ENCODE measurements at places on chromosomes 13 and 19.

DNA sequence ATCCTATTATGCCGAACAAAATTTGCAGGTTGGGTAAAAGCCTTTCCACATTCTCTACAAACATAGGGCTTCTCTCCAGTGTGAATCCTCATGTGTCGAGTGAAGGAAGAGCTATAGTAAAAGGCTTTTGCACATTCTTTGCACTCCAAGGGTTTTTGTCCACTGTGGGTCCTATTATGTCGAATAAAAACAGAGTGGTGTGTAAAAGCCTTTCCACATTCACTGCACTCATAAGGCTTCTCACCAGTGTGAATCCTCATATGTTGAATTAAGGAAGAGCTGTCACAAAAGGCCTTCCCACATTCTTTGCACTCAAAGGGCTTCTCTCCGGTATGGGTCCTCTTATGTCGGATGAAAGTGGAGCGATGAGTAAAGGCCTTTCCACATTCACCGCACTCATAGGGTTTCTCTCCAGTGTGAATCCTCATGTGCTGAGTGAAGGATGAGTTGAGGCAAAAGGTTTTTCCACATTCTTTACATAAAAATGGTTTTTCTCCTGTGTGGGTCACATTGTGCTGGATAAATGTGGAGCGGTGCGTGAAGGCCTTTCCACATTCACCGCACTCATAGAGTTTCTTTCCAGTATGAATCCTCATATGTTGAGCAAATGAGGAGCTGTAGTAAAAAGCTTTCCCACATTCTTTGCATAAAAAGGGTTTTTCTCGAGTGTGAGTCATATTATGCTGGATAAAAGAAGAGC lies 13.6 kb downstream of the ZNF599 start:
- no peak for DNase-seq

GRCh38 chr13:27455331-27455855 lies 5.0 kb upstream of the MTIF3 start:
- DNase-seq = peak; percentile 21

GRCh38 chr13:75555836-75556235 lies 6.2 kb downstream of the UCHL3 start:
- DNase-seq = no peak

DNA sequence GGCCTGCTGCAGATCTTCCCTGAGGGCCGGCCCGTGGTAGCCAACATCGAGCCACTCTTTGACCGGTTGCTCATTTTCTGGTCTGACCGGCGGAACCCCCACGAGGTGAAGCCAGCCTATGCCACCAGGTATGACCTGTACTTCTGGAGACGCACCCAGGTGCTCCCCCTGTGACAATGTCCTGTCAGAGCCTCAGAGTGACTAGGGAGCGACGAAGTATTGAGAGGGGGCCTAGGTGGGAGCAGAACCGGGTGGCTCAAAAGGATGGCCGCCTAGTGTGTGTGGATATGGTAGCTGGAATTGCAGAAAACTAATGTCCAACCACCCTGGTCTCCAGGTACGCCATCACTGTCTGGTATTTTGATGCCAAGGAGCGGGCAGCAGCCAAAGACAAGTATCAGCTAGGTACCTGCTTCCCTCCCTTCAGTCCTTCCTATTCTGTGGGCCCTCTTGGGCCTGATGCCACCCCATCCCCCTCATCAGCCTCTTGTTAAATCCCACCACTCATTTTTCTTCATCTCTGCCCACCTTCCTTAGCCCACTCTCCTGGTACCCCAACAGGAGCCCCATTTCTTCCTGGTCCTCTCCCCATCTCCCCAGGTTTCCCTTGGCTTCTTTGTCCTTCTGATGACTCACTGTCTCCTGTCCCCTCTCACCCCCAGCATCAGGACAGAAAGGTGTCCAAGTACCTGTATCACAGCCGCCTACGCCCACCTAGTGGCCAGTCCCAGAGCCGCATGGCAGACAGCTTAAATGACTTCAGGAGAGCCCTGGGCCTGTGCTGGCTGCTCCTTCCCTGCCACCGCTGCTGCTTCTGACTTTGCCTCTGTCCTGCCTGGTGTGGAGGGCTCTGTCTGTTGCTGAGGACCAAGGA lies 8.4 kb downstream of the EGLN2 start:
- peak; percentile 14 for DNase-seq

- DNase-seq = no peak
Observed at GRCh38 chr13:113729187-113730019, 29.6 kb upstream of the TMEM255B start.

DNA sequence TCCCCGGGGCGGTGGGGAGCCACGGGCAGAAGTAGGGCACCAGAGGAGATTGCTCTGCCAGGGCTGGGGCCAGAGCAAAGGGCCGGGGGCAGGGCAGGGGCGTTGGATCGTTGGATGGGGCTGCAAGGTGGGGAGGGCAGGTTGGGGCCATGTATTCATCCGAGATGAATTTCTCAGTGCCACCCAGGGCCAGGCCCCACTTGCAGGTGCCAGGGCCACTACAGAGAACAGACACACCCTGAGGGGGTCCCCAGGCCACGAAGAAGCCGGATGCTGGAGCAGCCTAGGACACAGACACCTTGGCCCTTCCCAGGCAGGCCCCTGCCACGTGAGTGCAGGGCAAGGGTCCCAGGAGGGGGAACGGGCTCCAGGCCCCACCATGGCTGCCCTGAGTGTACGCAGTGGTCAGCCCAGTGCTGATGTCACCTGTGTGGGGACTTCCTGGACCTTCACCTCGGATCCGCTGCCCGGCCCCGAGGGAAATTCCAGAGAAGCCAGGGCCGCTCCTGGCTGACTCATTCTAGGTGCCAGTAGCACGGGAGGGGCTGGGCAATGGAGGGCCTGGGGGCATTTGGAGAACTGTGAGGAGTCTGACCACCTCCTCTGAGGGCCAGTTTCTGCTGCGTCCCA lies 9.6 kb upstream of the SBNO2 start:
- DNase-seq = no peak

DNA sequence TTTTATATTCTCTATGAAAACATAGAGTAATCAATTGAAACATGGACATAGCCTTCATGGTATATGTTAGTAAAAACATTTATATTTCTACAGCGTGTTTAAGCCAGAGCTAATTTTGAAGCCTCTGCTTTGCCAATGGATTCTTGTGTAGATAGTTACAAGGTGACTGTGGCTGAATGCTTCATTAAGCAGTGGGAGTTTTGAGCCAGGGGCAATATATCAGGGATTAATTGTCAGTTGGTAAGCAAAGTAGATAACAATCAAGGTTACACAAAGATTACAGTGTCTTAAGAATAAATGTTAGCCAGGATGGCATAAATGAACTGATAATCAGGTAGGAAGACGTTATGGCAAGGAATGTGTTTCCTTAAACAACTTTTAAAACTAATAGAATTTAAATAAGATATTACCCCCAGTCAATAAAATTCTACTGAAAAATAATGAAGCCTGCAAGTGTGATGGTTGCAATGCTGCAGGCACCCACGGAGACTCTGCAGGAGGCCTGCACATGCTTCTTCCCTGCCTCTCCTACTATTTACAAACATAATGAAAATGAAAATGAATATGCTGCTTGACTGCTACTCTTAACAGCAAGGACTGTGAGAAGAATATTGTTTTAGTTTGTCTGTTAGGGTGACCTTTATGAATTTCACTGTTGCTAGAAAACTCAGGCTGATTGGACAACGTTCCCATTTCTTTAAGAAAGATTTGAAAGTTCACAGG lies 588.5 kb downstream of the GPC5 start:
- DNase-seq = no peak

DNA sequence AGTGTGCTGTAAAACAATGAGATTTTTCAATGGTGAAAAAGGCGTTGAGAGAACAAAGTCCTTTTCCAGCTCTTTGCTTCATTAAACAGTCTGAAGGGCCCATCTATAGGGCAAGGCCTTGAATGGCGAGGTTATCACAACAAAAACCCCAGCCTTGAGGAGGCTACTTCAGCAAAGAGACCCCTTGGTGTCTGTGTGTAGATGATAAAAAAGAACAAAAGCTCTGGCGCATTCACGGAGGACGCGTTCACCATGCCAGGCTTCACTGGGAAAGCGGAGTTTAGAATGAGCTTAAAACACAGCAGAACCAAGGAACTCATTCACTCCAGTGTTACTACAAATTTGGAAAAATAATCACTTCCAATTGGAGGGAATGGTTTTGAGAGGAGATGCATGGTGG lies 530.0 kb upstream of the ARGLU1 start:
- DNase-seq = no peak

DNA sequence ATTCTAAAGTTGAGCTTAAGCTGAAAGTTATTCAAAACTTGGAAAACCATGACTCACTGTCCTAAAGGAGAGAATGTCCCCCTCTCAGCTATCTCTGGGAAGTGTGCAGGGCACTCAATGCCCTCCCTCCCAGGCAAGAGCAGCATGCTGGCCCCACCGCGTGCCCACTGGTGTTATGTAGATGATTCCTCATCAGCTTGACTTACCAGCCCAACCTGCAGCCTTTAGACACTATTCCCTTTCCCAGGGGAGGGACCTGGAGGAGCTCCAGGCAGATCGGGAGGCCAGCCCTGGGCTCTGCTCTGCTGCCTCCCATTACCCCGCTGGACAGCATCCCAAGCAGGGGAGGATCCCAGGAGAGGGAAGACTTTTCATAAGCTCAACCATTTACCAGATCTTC lies 124.6 kb downstream of the FGF14 start:
- DNase-seq = no peak

DNA sequence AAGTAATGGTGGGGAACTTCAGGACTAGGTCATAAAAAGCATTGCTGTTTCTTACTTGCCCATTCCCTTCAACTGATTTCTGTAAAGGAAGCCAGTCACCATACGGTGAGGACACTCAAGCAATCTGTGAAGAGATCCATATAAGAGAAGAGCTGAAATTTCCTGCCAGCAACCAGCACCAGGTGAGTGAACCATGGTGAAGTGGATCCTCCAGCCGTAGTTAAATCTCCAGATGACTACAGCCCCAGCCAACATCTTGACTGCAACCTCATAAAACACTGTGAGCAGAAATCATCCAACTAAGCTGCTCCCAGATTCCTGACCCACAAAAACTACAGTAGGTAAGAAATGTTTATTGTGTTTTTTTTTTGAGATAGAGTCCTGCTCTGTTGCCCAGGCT lies 3.8 kb upstream of the SLC6A16 start:
- DNase-seq = no peak

GRCh38 chr13:75850916-75851315 lies 214.8 kb downstream of the LMO7 start:
- no peak for DNase-seq

- DNase-seq = no peak
Observed at GRCh38 chr19:5262721-5263120, 77.9 kb downstream of the PTPRS start.

DNA sequence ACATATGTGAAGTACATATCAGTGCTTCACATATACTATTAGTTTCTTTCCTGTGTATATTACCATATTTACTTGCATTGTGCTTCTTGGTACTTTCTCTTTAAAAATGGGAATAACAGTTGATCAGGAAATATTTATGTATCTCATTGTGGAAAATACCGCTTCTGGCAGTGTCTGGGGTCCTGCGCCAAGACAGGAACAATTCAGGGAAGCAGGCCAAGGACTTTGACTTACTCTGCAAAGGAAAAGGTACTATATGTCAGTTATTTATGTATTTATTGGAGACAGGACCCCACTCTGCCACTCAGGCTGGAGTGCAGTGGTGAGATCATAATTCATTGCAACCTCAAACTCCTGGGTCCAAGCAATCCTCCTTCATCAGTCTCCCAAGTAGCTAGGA lies 57.7 kb upstream of the NBEA start:
- no peak for DNase-seq

- no peak for DNase-seq
Observed at GRCh38 chr13:63516124-63516523, 2100.5 kb upstream of the PCDH20 start.

DNA sequence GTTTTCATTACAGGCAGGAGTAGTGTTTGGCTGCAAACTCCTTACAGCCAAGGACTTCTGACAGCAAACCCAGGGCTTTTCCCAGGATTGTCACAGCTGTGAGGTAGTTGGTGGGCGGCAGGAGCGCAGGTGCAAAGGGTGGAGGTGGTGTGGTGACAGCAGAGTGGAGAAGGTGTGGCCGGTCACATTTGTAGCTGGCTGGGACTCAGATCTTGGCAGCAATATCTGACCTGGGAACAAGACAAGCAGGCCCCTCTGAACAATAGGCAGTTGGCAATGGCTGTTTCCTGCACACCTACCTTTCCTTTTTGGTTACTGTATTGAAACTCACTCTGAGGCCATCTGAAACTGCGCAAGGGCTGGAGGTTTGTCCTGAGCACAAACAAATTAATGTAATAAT lies 327.3 kb downstream of the COG6 start:
- DNase-seq = no peak

GRCh38 chr19:21835810-21836444 lies at the start of gene ZNF43:
Gene ZNF43 (minus strand): TSS chr19:21836182. CDS start chr19:21836038, 144 bp downstream.
- peak; percentile 81 for DNase-seq

GRCh38 chr13:84927442-84928169 lies 871.6 kb downstream of the SLITRK6 start:
- DNase-seq = no peak

DNA sequence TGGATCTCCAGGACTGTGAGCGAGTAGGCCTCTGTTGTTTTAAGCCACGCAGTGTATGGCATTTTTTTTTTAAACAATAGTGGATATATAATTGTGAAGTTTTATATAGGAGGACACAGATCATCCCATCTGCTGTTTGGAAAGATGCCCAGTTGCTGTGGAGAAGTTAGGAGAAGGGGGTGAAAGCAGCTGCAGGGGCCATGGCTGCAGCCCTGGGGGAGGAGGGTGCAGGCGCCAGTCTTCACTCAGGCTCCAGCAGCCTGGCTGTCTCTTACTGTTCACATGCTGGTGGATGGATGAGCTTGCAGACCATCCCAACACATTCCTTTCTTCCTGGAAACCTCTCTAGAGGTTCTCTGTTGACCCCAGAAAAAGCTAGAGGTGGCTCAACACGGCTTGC lies 242.3 kb downstream of the TEX29 start:
- no peak for DNase-seq

- no peak for DNase-seq
Observed at GRCh38 chr19:2699413-2700140, 2.9 kb downstream of the GNG7 start.
